ENCODE measurements at places on chromosomes 4 and X.

- no peak for DNase-seq
These were observed 18.3 kb downstream of the HADH start for GRCh38 chr4:108007984-108008383.

GRCh38 chr4:84099599-84099998 lies 399.5 kb downstream of the NKX6-1 start:
- no peak for DNase-seq

- DNase-seq = no peak
These were observed 34.6 kb downstream of the BCLAF3 start for GRCh38 chrX:19956306-19956705.

GRCh38 chr4:8729408-8730149 lies 137.0 kb downstream of the CPZ start:
- no peak for DNase-seq

GRCh38 chr4:143344041-143344440 lies 7.4 kb downstream of the GAB1 start:
- DNase-seq = no peak

GRCh38 chr4:121428721-121429120 lies 47.9 kb upstream of the QRFPR start:
- DNase-seq = no peak

- no peak for DNase-seq
These were observed 922.0 kb upstream of the PABPC4L start for GRCh38 chr4:135123632-135124031.

DNA sequence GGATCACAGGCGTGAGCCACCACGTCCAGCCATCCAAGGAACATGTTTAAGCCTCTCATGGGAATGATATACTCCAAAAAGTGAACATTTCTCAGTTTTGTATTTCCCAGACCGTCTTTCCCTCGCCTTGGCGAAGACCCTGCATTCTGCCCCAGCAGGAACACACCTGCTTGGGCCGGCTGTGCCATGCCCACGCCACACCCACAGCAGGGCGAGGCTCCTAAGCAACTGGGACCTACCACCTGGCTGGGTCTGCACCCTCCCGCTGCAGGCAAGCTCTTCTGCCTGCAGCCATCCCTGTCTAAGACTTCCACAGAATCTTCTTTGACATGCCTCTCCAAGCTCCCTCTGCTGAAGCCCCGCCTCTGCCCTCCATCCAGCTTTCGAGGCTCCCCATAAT lies 3.6 kb downstream of the CCNQ start:
- no peak for DNase-seq

DNA sequence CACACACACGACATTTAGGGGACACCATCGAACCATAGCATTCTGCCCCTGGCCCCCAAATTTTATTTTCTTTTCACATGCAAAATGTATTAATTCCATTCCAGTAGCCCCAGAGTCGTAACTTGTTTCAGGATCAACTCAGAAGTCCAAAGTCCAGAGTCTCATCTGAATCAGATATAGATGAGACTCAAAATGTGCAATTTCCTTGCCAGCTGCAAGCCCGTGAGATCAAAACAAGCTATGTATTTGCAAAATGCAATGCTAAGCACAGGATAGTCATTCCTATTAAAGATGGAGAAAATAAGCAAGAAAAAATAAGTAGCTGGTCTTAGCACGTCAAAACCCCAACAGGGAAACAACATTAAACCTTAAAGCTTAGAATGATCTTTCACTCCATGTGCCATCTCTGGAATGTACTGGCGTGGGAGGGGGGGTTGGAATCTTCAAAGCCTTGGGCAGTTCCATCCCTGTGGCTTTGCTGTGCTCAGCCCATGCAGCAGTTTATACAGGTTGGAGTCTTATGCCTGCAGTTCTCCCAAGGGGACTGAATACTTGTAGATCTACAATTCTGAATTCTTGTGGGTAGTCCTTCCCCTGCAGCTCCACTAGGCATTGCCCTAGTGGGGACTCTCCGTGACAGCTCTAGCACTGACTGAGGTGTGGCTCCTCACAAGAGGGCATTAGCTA lies 47.7 kb upstream of the SYTL5 start:
- no peak for DNase-seq

DNA sequence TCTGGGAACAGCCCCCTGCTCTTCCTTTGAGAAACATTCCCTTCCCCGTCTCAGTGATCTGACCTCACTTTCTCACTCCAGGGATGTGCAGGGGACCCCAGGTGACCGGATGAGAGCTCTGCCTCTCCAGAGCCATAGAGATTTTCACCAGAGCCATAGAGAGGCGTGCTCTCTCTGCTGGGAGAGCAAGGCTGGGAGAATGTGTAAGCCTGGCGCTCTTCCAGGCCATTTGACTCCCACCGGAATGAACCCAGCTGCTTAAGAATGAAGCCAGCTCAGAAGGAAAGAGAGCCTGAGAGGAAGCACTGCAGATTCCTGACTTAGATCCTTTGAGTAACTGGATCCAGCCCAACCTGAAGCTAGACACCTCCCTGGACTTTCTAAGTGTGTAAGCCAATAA lies 106.4 kb downstream of the DHX15 start:
- no peak for DNase-seq

DNA sequence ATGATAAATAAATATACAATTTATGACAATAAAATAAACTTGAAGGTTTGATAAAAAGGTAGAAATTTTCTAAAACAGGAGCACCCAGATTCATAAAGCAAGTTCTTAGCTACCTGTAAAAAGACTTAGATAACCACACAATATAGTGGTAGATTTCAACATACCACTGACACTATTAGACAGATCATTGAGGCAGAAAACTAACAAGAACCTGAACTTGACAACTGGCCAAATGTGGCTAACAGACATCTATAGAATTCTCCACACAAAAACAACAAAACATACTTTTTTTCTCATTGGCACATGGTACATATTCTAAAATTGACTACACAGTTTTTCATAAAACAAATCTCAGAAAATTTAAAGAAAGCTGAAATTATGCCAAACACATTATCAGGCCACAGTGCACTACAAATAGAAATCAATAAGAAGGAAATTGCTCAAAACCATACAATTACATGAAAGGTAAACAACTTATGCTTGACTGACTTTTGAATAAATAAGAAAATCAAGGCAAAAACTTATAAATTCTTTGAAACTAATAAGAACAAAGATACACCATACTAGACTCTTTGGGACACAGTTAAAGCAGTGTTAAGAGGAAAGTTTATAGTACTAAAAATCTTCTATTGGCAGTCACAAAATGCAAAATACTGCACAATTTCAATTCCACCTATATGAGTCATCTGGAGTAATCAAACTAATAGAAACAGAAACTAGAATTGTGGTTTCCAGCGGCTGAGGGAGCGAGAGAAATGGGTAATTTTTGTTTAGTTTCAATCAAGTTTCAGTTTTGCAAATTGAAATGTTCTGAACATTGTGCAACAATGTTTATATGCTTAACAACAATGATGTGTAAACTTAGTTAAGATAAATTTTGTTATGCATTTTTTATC lies 925.6 kb downstream of the SH3BGRL start:
- DNase-seq = no peak

DNA sequence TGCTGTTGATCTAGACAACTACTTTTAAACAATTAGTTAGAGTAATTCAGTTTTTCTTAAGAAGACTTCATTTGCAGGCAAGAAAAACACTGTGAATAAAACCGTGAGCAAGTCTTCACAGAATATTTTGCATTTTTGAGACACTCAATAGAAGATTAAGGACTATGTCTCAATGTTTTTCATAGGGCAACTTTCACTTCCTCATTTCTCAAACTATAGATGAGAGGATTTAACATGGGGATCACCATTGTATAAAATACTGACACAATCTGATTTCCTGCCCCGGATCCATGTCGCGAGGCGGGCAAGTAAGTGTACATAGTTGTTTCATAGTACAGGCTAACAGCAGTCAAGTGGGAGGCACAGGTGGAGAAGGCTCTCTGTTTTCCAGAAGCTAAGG lies 108.8 kb upstream of the IGSF1 start:
- DNase-seq = no peak

DNA sequence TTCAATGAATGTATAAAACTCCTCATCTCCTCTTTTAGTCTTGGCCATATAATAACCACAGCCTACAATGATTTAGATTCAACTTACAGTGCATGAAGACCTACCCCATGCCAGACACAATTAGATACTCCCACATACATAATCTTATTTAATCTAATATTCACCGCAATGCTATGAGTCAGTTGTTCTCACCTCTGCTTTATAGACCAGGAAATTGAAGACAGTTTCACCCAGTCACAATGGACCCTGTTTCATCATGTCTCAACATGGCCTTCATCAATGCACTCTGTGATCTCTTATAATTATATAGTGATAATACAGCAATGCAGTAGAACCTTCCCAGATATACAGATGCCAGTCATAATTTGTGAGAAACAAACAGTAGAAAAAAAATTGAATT lies 148.6 kb downstream of the PARM1 start:
- no peak for DNase-seq

Measured in cerebellar nuclear complex (tissue), 1 donor.